Sigmoid colon (tissue), 7 donors: ENCODE measurements at places on chromosomes 2 and 18. TPM values are rescaled to one million over a fixed set of nuclear protein-coding genes. Genes with fewer than 3 reads are reported as not detected.

Gene NRP2
- polyA plus RNA-seq = 7.8 TPM

Gene HOXD12
- not detected for polyA plus RNA-seq

Gene ATP6V1C2
- polyA plus RNA-seq = 0.93 TPM

Gene GPR148
- polyA plus RNA-seq = not detected

Gene MATN3
- not detected for polyA plus RNA-seq

Gene ELMOD3
- 11.6 TPM for polyA plus RNA-seq

Gene STPG4
- polyA plus RNA-seq = 0.12 TPM

Gene EFHD1
- 4.2 TPM for polyA plus RNA-seq

Gene TDRD15
- polyA plus RNA-seq = not detected

Gene ADCYAP1
- polyA plus RNA-seq = not detected

Gene C2orf78
- not detected for polyA plus RNA-seq

Gene PECR
- polyA plus RNA-seq = 25.9 TPM

Gene SLC23A3
- 1.6 TPM for polyA plus RNA-seq

Gene CCBE1
- polyA plus RNA-seq = 0.60 TPM

Gene GPR55
- 0.23 TPM for polyA plus RNA-seq

Gene FAM228A
- 0.23 TPM for polyA plus RNA-seq

Gene HOXD4
- polyA plus RNA-seq = 3.1 TPM

Gene IRS1
- polyA plus RNA-seq = 7.6 TPM

Gene GCG
- 26.6 TPM for polyA plus RNA-seq

Gene APOB
- polyA plus RNA-seq = not detected

Gene SNX17
- polyA plus RNA-seq = 92.4 TPM

Gene PRSS56
- polyA plus RNA-seq = not detected

Gene CAPN13
- 12.2 TPM for polyA plus RNA-seq

Gene APCDD1
- polyA plus RNA-seq = 2.8 TPM

Gene GAREM1
- 6.6 TPM for polyA plus RNA-seq

Gene CCL20
- 255 TPM for polyA plus RNA-seq

Gene VWA3B
- 1.4 TPM for polyA plus RNA-seq

Gene ANKRD62
- polyA plus RNA-seq = not detected

Gene CTAGE1
- not detected for polyA plus RNA-seq

Gene PROKR1
- not detected for polyA plus RNA-seq

Gene IL37
- polyA plus RNA-seq = not detected

Gene GAD1
- polyA plus RNA-seq = not detected

Gene KCNIP3
- polyA plus RNA-seq = 1.8 TPM

Gene RTP5
- polyA plus RNA-seq = not detected

Gene TGFA
- polyA plus RNA-seq = 12.7 TPM

Gene KCNS3
- 4.2 TPM for polyA plus RNA-seq

Gene PTPRN
- not detected for polyA plus RNA-seq

Gene CFAP210
- 0.04 TPM for polyA plus RNA-seq

Gene GPR35
- 33.0 TPM for polyA plus RNA-seq
